Lung (tissue), 17 donors: ENCODE measurements at places on chromosomes 5 and 9.
A peak's percentile ranks its signal among the peaks of the same experiment; 100 is the strongest.

- H3K4me3 ChIP-seq = no peak overlapping the region
- H3K4me1 ChIP-seq = peaks cover 29% of the 10 kb centered on the region
- no peaks in the 10 kb centered on the region for H3K36me3 ChIP-seq
- no peak overlapping the region for H3K27ac ChIP-seq
- no peaks in the 10 kb centered on the region for H3K27me3 ChIP-seq
These were observed 58.9 kb upstream of the GRAMD2B start for GRCh38 chr5:126364206-126364902.

DNA sequence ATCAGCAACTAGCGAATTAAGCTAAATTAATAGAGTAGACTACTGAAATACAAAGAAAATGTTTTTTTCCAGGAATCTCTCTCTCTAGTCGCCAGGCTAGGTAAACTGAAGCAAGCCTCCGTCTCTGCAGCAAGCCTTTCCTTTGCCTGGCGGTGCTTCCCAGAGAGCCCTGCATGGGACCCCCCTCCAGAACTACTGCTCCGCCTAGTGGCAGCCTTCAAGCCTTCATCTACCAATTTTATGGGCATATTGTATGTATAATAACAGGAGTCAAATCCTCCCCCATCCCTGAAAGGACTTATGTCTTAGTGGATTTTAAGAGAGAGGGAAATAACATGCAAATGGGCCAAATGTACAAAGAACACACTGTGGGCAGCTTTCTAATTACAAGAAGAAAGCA is 241.9 kb downstream of the SAXO1 start:
- no peaks in the 10 kb centered on the region for H3K36me3 ChIP-seq
- no peak overlapping the region for H3K27ac ChIP-seq
- no peaks in the 10 kb centered on the region for H3K27me3 ChIP-seq
- no peak overlapping the region for H3K4me3 ChIP-seq
- DNase-seq = peak; percentile 50

- H3K27ac ChIP-seq = no peak overlapping the region
- H3K27me3 ChIP-seq = no peaks in the 10 kb centered on the region
- DNase-seq = no peak
- no peak overlapping the region for H3K4me3 ChIP-seq
- H3K4me1 ChIP-seq = peaks cover 24% of the 10 kb centered on the region
These were observed 25.8 kb downstream of the FBXL7 start for GRCh38 chr5:15525703-15526275.

- H3K36me3 ChIP-seq = no peaks in the 10 kb centered on the region
- no peak overlapping the region for H3K27ac ChIP-seq
- H3K27me3 ChIP-seq = peaks cover 13% of the 10 kb centered on the region
- H3K4me1 ChIP-seq = peaks cover 10% of the 10 kb centered on the region
- H3K4me3 ChIP-seq = no peak overlapping the region
These were observed 4.9 kb upstream of the FOXE1 start for GRCh38 chr9:97848215-97848479.

- H3K36me3 ChIP-seq = peaks cover 2% of the 10 kb centered on the region
- peak; percentile 70 for DNase-seq
- peaks cover 13% of the 10 kb centered on the region for H3K27me3 ChIP-seq
These were observed 778 bp downstream of the TRIM41 start for GRCh38 chr5:181223729-181224389.

GRCh38 chr9:12680341-12680740 is 12.8 kb upstream of the TYRP1 start:
- peak; percentile 56 for DNase-seq
- H3K4me1 ChIP-seq = no peaks in the 10 kb centered on the region
- no peak overlapping the region for H3K4me3 ChIP-seq
- H3K36me3 ChIP-seq = no peaks in the 10 kb centered on the region
- no peak overlapping the region for H3K27ac ChIP-seq

GRCh38 chr5:150538007-150538917 is 30.3 kb downstream of the NDST1 start:
- no peak overlapping the region for H3K4me3 ChIP-seq
- DNase-seq = no peak
- H3K27me3 ChIP-seq = no peaks in the 10 kb centered on the region

- H3K4me1 ChIP-seq = no peaks in the 10 kb centered on the region
- H3K27ac ChIP-seq = no peak overlapping the region
- no peaks in the 10 kb centered on the region for H3K27me3 ChIP-seq
- no peak for DNase-seq
- H3K36me3 ChIP-seq = peaks cover 40% of the 10 kb centered on the region
These were observed 16.3 kb upstream of the MAML1 start for GRCh38 chr5:179716286-179716685.

GRCh38 chr9:132020820-132021510 is 58.7 kb downstream of the MED27 start:
- no peak overlapping the region for H3K27ac ChIP-seq
- H3K4me3 ChIP-seq = no peak overlapping the region
- peak; percentile 17 for DNase-seq
- no peaks in the 10 kb centered on the region for H3K36me3 ChIP-seq

GRCh38 chr5:149210225-149210624 is 61.4 kb upstream of the AFAP1L1 start:
- no peaks in the 10 kb centered on the region for H3K27me3 ChIP-seq
- peaks cover 10% of the 10 kb centered on the region for H3K4me1 ChIP-seq
- no peak overlapping the region for H3K4me3 ChIP-seq
- H3K36me3 ChIP-seq = no peaks in the 10 kb centered on the region
- DNase-seq = no peak

DNA sequence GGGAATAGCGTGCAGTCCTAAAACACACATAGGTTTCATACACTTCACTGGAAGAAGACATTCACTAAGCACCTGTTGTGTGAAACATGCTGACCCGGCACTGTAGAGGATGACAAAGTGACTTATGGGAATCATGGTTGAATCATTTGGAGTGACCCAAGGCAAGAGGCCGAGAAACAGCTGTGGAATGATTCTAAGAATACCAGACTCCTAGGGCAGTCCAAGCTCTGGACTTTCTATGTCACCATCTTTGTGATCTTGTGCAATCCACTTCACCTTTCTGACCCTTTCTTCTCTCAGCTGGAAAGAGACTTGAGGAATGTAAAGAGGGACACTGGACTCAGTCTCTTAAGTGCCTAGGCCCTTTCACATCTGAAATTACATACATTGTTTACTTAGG is 13.1 kb downstream of the MSANTD3 start:
- peaks cover 4% of the 10 kb centered on the region for H3K36me3 ChIP-seq
- no peaks in the 10 kb centered on the region for H3K27me3 ChIP-seq
- DNase-seq = no peak
- H3K4me3 ChIP-seq = no peak overlapping the region
- no peak overlapping the region for H3K27ac ChIP-seq

DNA sequence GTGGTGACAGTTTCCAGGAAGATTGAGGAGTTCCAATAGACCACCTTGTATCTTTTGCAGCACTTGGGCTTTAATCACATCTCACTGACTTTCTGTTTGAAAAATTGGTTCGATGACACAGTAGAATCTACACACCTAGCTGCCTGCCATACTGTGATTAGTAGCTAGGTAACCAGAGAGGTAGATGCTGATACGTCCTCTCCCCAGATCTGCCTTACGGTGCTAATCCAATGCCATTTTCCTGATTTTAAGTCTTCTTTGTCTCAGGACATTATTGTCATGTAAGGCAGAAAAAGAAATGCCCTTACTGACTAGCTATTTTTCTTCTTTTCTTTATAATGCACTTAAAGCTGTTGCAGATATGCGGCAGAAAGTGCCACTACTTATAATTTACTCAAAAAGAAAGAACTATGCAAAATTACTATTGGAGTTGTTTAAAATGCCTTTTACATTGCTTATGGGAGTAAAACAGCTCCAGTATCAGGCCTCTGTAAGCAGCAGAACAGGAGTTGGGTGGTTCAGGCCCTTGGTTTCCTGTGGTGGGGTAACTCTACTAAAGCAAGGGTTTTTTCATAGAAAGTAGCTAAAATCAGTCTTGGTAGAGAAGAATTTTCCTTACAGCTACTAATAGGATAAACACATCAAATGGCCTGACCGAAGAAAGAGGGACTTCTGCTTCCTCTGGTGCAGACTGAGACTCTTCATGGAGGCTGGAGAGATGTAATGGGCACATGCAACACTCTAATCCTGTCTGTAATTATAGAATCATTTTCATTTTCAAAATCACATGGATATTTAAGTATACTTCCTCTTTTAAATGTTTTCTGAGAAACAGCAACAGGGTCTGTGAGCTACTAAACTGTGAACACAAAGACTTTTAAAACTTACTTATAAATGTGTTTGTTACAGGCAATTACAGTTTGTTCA is 177.2 kb downstream of the MAPKAP1 start:
- no peaks in the 10 kb centered on the region for H3K27me3 ChIP-seq
- no peaks in the 10 kb centered on the region for H3K36me3 ChIP-seq
- DNase-seq = no peak
- H3K4me3 ChIP-seq = no peak overlapping the region

GRCh38 chr9:90882991-90883600 is 81.5 kb downstream of the SYK start:
- H3K36me3 ChIP-seq = no peaks in the 10 kb centered on the region
- no peak for DNase-seq
- H3K27me3 ChIP-seq = no peaks in the 10 kb centered on the region
- H3K4me3 ChIP-seq = no peak overlapping the region

- no peaks in the 10 kb centered on the region for H3K4me1 ChIP-seq
- H3K27ac ChIP-seq = no peak overlapping the region
- H3K4me3 ChIP-seq = no peak overlapping the region
- H3K36me3 ChIP-seq = peaks cover 5% of the 10 kb centered on the region
- no peaks in the 10 kb centered on the region for H3K27me3 ChIP-seq
These were observed 141.1 kb downstream of the AUH start for GRCh38 chr9:91220491-91221135.

DNA sequence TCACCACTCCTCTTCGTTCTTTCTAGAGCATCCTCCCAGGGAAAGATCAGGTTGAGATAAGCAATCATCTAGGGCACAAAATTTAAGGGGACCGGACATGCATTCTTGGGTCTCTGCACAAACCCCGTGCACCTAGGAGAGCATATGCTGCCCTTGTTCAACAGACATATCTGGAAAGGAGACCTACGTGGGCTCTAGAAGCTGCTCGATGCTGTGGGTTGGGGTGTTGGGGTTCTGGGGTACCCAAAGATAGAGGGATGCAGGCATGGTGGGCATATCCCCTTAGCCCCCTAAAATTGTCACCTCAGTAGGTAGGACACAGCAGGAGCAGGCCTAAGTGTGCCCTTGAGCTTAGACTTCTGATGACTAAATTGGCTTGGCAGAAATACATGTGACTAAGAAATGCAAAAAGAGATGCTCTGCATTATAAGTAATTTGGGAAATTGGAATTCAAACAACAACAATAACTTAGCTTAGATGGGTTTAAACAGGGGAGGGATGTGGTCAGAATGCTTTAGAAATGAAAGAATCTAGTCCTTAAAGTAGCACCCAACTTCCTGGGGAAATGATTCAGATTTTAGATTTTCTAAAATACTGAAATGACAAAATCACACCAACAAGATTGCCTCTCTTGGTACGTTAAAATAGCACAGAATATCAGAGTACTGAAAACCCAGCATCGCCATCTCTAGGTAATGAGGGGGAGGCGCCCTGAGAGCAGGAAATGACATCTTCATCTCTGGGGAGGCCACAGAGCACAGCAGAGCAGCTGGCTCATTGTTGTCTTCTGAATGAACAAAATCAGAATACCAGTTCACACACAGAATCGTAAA is 172.3 kb downstream of the GNA14 start:
- H3K36me3 ChIP-seq = no peaks in the 10 kb centered on the region
- DNase-seq = no peak
- H3K4me3 ChIP-seq = no peak overlapping the region
- no peaks in the 10 kb centered on the region for H3K27me3 ChIP-seq
- H3K4me1 ChIP-seq = no peaks in the 10 kb centered on the region

DNA sequence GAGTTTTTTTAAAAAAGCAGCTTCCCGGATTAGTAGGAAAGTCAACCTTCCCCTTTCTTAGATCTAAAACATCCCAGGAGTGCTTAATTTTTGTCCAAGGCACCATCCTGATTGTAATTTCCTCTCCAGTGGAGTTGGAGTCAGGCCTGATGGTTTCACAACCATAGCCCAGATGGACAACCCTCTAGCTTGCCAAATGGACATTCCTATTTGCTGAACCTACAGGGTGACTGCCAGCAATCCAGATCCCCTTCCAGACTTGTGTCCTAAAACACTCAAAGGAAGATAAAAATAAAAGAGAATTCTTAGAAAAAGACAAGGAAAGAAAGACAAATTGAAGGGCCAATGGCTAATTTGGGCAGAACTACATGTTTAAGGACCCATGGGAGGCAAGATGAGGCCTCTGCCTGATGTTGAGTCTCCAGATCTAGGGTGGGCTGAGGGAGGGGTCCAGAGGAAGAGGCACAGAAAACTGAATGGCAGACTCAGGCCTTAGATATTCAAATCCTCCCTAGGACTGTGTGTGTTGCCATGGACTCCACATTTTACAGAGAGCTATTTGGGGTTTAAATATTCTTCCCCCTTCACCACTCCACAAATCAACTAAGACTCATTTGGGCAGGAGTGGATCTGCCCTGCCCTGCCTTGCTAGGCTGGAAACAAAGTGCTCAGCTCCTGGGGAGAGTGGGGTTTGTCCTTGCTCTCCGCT is 38.5 kb upstream of the SLC44A1 start:
- no peaks in the 10 kb centered on the region for H3K4me1 ChIP-seq
- H3K27ac ChIP-seq = peak overlapping the region; percentile 22
- peak; percentile 86 for DNase-seq
- H3K4me3 ChIP-seq = no peak overlapping the region
- H3K36me3 ChIP-seq = no peaks in the 10 kb centered on the region
- no peaks in the 10 kb centered on the region for H3K27me3 ChIP-seq

DNA sequence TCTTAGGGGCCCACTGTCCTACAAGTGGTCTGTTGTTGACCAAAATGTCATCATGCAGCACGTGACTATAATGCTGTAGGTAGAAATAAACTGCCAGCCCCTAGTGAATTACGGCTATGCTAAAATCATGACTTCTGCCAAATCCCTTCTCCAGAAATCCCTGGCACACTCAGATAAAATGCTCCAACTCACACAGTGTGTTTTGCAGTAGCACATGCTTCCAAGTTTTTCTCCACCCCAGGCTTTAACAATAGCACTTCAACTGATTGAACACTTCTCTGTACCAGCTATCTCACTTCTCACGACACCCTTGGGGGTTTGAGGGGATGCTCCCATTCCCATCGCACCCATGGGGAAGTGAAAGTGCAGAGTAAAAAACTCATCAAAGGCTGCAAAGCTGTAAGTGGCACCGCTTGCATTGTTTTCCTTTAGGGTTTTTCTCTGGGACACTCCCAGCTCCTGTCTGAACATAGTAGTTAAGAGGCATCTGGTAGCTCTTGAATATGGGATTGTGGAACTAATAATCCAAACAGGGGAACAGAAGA is 151.0 kb upstream of the SLC24A2 start:
- no peak for DNase-seq
- no peak overlapping the region for H3K27ac ChIP-seq
- no peak overlapping the region for H3K4me3 ChIP-seq
- H3K27me3 ChIP-seq = no peaks in the 10 kb centered on the region
- H3K36me3 ChIP-seq = no peaks in the 10 kb centered on the region
- H3K4me1 ChIP-seq = peaks cover 6% of the 10 kb centered on the region

GRCh38 chr9:6014670-6015270 is 654 bp downstream of the RANBP6 start:
- H3K4me1 ChIP-seq = peaks cover 25% of the 10 kb centered on the region
- no peak for DNase-seq
- H3K36me3 ChIP-seq = peaks cover 2% of the 10 kb centered on the region
- H3K4me3 ChIP-seq = peak overlapping the region; percentile 70
- H3K27ac ChIP-seq = peak overlapping the region; percentile 91
